CD14-positive monocyte (primary cell): ENCODE measurements at places on chromosomes 5 and 9. TPM values are rescaled to one million over a fixed set of nuclear protein-coding genes. Genes with fewer than 3 reads are reported as not detected.

GRCh38 chr5:133425222-133425621 lies 187.1 kb downstream of the FSTL4 start:
- no peak overlapping the region for H3K27ac ChIP-seq
- H3K4me1 ChIP-seq, result no peaks in the 10 kb centered on the region
- no peaks in the 10 kb centered on the region for H3K36me3 ChIP-seq
- no peak overlapping the region for H3K4me3 ChIP-seq
- H3K27me3 ChIP-seq, result no peaks in the 10 kb centered on the region
- no peak for DNase-seq

Gene TXNDC8
- polyA plus RNA-seq, result not detected

- H3K36me3 ChIP-seq, result no peaks in the 10 kb centered on the region
- no peaks in the 10 kb centered on the region for H3K27me3 ChIP-seq
- H3K4me3 ChIP-seq, result peak overlapping the region; percentile 9
- DNase-seq, result peak; percentile 15
- no peak overlapping the region for H3K27ac ChIP-seq
These were observed 7.1 kb upstream of the DMXL1 start for GRCh38 chr5:119063579-119064379.

DNA sequence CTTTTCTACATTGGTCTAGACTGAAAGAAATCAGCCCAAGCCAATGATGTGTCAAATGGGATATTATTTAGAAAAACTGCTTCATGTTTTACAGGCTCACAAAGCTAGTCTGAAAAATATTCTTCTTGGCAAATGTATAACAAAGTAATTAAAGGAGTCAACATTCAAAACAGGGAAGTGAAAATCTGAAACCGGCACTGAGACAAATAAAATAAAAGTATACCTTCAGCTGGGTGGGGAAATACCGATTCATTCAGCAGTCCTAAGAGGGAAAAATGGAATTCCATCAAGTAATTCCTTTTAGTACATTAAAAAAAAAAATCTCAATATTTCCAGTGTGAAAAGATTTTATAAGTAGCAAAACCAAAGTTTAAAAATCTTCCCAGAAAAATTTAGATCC lies 259.6 kb upstream of the SLC24A2 start:
- H3K27ac ChIP-seq, result no peak overlapping the region
- no peak for DNase-seq
- no peak overlapping the region for H3K4me3 ChIP-seq
- H3K27me3 ChIP-seq, result no peaks in the 10 kb centered on the region
- H3K36me3 ChIP-seq, result no peaks in the 10 kb centered on the region
- no peaks in the 10 kb centered on the region for H3K4me1 ChIP-seq

GRCh38 chr9:31700252-31701045 lies 684.0 kb upstream of the ACO1 start:
- no peaks in the 10 kb centered on the region for H3K4me1 ChIP-seq
- H3K36me3 ChIP-seq, result no peaks in the 10 kb centered on the region
- DNase-seq, result no peak
- no peak overlapping the region for H3K27ac ChIP-seq

DNA sequence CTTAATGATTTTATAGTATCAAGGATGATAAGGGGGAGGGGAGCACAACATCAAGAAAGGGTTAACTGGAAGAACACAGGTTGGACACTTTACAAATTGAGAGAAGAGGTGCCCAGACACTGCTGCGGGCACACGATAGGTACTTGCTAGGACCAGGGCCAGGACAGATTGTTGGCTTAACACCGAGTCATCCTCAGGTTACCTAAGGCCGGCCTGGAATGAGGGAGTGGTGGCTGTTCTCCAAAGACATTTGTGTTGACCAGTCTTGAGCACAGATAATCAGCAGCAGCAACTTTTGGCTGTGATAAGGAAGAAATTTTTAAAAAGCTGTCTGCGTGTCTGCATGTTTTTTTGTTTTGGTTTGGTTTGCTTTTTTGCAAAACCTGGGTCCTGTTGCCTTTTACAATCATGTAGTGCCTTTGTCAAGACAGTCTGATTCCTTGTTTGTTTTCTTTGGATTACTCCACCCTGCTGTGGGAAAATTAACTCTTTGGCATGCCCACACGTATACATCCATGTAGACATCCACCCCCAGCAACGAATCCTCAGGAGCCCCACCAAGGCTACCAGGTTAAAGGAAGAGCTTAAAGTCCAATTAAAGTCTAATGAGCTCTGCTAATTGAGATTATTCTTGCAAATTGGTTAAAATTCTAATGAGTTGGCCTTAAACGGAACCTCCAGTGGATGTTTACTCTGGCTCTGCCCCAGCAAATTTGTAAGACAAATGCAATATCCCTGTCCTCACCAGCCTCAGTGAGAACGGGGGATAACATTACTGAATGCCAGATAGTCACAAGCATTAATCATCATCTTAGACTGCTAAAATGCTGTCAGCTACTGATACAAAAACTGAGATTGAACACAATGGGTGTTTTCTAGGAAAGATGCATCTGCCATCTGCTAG lies 382.3 kb downstream of the ACTL7B start:
- H3K27ac ChIP-seq, result no peak overlapping the region
- DNase-seq, result no peak
- H3K36me3 ChIP-seq, result no peaks in the 10 kb centered on the region
- H3K4me1 ChIP-seq, result peaks cover 18% of the 10 kb centered on the region

DNA sequence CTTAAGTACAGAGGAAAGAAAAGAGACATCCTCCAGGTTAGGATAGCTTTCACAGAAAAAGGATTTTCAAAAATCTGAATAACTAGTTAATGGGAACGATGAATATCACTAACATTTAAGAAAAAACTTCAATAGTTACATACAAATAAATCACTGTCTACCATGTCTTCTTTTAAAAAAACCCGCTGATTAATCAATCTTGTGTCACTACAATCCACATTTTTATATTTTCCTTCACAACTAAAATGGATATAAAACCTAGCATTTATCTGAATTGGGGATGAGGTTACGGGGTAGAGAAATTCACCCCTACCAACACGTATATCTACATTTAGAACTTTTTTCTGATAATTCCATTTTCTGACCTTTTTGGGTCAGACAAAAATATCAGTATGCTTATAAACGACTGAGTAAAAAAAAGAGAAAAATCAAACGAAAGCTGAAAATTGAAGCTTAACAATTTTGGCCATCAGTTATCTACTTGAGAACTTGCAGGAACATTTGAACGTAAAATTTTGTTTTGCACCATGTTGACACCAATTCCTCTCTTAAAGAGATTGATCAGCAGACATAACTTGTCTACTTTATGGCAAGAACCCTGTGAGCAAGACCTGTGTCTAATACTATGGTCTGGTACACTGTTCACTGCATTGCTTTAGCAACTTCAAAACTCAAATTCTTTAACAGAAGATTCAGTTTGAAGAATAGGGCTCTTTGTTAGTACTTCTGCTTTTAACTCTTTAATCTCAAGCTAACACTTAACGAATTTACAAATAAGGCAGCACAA lies 4.8 kb downstream of the NR3C1 start:
- peaks cover 13% of the 10 kb centered on the region for H3K36me3 ChIP-seq
- peaks cover 45% of the 10 kb centered on the region for H3K4me1 ChIP-seq
- no peak for DNase-seq
- no peaks in the 10 kb centered on the region for H3K27me3 ChIP-seq
- peak overlapping the region; percentile 98 for H3K4me3 ChIP-seq
- peak overlapping the region; percentile 12 for H3K27ac ChIP-seq

Gene PCDHA1
- polyA plus RNA-seq, result not detected

Gene ANXA2R
- polyA plus RNA-seq, result 3.1 TPM

Gene ANKRD18A
- polyA plus RNA-seq, result 0.10 TPM

DNA sequence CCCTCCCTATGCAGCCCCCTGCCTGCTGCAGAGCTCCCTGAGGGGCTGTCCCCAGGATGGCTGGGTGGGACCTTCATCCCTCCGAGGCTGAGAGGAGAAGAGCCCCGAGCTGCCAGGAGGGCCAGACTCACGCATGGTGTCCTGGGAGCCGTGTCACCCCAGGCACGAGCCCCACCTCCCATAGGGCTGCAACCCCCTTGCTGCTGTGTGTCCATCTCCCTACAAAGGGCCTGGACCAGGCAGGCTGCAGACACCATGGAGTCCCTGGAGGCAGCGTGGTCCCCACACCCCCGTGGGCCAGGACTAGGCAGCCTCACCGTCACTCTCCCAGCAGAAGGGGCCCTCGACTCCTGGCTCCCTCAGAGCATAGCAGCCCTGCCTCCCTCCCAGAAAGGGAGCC lies 11.2 kb upstream of the SEC16A start:
- H3K36me3 ChIP-seq, result peaks cover 46% of the 10 kb centered on the region
- H3K27ac ChIP-seq, result no peak overlapping the region
- H3K27me3 ChIP-seq, result no peaks in the 10 kb centered on the region
- no peak for DNase-seq

DNA sequence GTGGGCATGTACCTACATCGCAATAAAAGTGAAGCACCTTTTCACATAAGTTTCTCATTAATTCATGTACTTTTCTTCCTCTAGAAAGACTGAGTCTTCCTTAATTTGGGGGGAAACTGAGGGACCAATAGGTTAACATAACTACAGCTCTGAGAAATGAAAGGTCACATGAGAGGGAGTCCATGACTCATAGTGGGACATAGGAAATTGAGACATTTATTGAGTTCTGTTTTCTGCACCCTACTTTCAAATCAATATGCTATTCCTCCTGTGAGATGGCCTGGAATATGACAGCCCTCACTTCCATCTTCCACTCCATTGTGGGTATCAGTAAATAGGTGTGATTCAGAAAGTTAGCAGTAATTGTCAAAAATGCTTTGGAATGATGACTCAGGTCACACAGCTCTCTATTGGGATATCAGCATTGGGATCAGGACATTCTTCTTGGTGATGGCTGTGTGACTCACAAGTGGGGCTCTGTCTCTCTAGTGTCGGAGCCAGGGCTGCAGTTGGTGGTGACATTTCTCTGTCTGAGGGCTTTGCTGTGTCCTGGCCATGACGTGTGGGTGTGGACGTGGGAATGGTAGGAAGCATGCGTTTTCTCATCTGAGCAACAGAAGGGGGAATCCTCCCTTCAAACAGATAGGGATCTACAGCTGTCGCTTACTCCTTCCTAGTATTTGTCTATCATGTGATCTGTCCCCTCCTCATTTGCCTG lies 125.0 kb downstream of the TRIO start:
- peak; percentile 82 for DNase-seq
- no peak overlapping the region for H3K4me3 ChIP-seq
- H3K27ac ChIP-seq, result no peak overlapping the region
- no peaks in the 10 kb centered on the region for H3K27me3 ChIP-seq

DNA sequence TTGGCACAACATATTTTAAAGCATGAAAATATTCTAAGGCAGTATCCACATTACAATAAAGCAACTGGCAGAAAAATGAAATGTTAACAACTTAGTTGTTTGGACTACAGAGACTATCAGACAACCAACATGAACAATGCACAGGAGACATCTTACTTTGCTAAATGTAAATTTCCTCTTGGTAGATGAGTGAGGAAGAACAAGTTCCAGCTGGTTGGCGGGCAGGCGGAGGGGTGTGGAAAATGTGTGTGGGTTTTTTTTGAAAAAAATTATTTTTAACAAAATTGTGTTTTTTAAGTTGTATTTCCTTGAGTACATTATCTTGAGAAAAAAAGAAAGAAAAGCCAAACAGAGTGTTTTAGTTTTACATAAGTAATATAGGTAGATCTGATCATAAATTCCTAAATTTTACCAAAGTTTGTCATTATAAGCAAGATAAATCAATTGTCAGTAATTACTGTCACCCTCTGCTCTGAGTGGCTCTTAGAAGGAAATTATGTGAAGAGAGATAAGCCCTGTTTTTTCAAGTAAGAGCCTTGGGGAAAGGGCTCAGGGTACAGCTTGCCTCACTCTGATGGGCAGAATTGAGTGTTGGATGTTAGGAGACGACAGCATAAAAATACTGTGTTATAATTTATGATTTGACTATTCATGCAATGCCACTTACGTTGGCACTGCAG lies 42.5 kb downstream of the TMEM167A start:
- no peaks in the 10 kb centered on the region for H3K36me3 ChIP-seq
- H3K27me3 ChIP-seq, result no peaks in the 10 kb centered on the region
- H3K4me1 ChIP-seq, result no peaks in the 10 kb centered on the region
- H3K27ac ChIP-seq, result no peak overlapping the region
- no peak for DNase-seq
